ENCODE measurements at places on chromosomes 4 and X.

- no peak for DNase-seq
- H3K36me3 ChIP-seq, result peaks cover 27% of the 10 kb centered on the region
- no peaks in the 10 kb centered on the region for H3K27me3 ChIP-seq
Measured at GRCh38 chrX:72498782-72499181, 73.9 kb downstream of the HDAC8 start.

DNA sequence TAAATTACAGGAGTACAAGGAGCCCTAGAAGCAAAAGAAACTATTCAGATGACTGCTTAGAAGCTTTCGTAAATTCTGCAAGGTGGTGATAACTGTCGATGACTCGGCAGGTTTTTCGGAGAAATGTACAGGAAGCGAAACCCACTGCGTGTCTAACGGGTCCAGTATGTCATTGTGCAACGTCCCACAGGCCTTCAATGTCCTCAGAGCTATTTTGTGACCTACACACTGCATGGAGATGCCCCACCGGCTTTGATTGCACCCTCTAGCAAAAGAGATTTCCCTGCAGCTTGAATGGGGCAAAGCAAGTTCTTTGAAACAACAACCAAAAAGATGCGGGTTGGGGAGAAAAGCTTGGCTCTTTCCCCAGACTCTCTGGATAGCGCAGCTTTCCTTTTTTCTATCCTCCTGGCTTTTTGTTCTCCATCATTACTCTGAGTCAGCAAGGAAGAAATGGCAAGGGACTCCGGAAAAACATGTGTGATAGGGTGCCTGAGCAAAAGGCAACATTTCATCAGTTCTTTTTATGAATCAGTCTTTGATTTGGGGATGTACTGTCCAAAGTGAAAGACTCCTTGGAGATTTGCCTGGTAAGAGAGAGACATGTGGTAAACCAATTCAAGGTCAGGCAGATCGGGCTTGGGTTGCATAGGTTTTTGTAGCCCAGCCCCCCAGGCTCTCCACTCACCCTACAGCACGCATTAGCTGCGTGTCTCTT lies 112.0 kb upstream of the TBL1X start:
- H3K36me3 ChIP-seq, result peaks cover 7% of the 10 kb centered on the region
- no peaks in the 10 kb centered on the region for H3K27me3 ChIP-seq
- no peak overlapping the region for H3K27ac ChIP-seq
- no peak for DNase-seq

- peaks cover 3% of the 10 kb centered on the region for H3K36me3 ChIP-seq
- H3K27me3 ChIP-seq, result no peaks in the 10 kb centered on the region
- H3K4me3 ChIP-seq, result no peak overlapping the region
- peak; percentile 11 for DNase-seq
Measured at GRCh38 chr4:138555584-138555983, 313.4 kb upstream of the SLC7A11 start.

- no peaks in the 10 kb centered on the region for H3K27me3 ChIP-seq
- no peak overlapping the region for H3K27ac ChIP-seq
- H3K4me1 ChIP-seq, result peaks cover 7% of the 10 kb centered on the region
- no peaks in the 10 kb centered on the region for H3K36me3 ChIP-seq
- no peak for DNase-seq
Measured at GRCh38 chr4:115501656-115502055, 388.2 kb upstream of the NDST4 start.

DNA sequence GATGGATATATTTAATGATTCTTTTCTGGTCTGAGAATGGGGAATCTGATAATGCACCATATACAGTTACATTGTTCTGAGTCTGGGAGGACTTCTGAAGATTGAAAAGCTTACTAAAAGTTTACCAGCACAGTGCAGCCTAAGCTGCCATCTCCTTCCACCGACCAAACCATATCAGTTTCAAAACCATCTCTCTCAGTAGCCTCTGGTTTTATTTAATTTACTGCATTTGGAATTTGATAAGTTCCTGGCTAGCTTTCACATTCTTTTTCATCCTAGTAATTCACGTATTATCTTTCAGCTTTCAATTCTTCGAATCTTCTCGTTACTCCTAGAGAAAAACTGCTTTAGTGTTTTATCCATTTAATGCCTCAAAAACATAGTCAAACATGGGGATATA lies 181.4 kb upstream of the HCCS start:
- H3K27ac ChIP-seq, result no peak overlapping the region
- peaks cover 3% of the 10 kb centered on the region for H3K36me3 ChIP-seq
- H3K27me3 ChIP-seq, result no peaks in the 10 kb centered on the region
- no peaks in the 10 kb centered on the region for H3K4me1 ChIP-seq

DNA sequence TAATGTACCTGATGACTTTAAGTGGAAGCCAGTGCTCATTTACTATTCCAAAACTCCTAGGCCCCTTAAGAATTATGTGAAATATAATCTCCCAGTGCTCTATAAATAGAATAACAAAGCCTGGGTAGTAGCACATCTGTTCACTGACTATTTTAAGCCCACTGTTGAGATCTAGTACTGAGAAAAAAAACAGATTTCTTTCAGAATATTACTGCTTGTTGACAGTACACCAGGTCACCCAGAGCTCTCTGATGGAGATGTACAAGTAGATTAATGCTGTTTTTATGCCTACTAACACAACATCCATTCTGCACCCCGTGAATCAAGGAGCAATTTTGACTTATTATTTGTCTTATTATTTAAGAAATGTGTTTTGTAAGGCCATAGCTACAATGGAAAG lies 75.7 kb downstream of the FAM47C start:
- no peaks in the 10 kb centered on the region for H3K36me3 ChIP-seq
- DNase-seq, result no peak
- H3K4me1 ChIP-seq, result no peaks in the 10 kb centered on the region
- H3K4me3 ChIP-seq, result no peak overlapping the region
- no peak overlapping the region for H3K27ac ChIP-seq

GRCh38 chr4:99300934-99301333 lies 10.1 kb upstream of the ADH1A start:
- DNase-seq, result no peak
- H3K36me3 ChIP-seq, result peaks cover 2% of the 10 kb centered on the region
- H3K4me3 ChIP-seq, result no peak overlapping the region

- no peak overlapping the region for H3K4me3 ChIP-seq
- H3K4me1 ChIP-seq, result peaks cover 14% of the 10 kb centered on the region
- no peaks in the 10 kb centered on the region for H3K27me3 ChIP-seq
Measured at GRCh38 chrX:29662759-29663503, 552.4 kb upstream of the MAGEB2 start.

GRCh38 chr4:82268826-82269193 lies 105.0 kb downstream of the HNRNPD start:
- H3K4me1 ChIP-seq, result peaks cover 5% of the 10 kb centered on the region
- H3K36me3 ChIP-seq, result no peaks in the 10 kb centered on the region
- no peak for DNase-seq
- H3K4me3 ChIP-seq, result no peak overlapping the region

DNA sequence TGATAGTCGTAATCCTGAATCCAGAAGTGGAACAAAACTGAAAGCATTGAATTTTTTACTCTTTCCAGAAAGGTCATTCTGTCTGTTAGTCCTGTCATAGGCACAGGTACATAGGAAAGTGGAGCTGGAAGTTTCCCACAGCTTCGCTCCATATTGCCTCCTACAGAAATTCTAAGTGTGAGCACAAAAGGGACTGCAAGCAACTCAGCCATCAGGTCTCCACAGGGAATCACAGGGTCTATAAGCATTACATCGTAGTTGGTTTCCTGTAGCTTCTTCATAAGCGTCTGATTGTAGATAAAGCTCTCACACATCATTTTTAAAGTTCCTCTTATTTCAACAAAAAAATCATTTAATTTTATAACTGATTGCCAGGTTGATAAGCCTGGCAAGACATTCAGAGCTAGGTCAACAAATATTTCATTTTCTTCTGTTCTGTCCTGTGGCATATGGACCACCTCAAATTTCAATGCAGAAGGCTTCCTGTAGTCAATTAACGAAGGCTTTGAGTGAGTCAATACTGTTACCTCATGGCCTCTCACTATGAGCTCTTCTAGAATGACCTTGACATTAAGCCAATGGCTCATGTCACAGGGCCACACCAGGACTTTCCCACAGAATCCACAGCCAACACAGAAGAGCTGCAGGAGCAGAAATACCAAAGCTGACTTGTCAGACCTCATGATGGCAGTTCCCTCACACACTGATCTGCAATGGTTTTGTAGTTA lies at the start of gene UGT2A3:
UGT2A3 (minus strand) TSS at position 727 of the 728 bp plus-strand sequence; CDS start at position 683, 44 bp downstream.
- no peaks in the 10 kb centered on the region for H3K27me3 ChIP-seq
- no peaks in the 10 kb centered on the region for H3K36me3 ChIP-seq
- no peak for DNase-seq
- H3K4me1 ChIP-seq, result no peaks in the 10 kb centered on the region
- H3K4me3 ChIP-seq, result no peak within 1 kb of the TSS

- no peaks in the 10 kb centered on the region for H3K27me3 ChIP-seq
- peaks cover 44% of the 10 kb centered on the region for H3K4me1 ChIP-seq
- DNase-seq, result no peak
- H3K27ac ChIP-seq, result no peak overlapping the region
Measured at GRCh38 chr4:3387154-3387942, 54.4 kb upstream of the HGFAC start.

DNA sequence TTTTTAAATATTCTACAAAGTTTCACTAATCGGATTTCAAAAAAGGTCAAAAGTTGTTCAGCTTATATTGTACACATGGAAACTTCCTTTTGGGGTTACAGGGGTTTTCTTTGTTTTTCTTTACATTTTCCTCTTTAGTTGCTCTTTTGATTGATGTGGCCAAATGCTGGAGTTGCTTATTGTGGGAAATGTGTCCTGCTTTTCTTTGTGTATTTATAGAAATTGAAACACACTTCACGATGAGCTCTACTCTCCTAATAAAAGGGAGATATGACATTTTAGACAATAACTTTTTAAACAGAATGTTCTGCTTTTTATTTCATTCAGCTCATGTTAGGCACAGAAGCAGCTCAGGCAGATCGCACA lies 50.7 kb upstream of the SPRY1 start:
- H3K36me3 ChIP-seq, result no peaks in the 10 kb centered on the region
- no peak overlapping the region for H3K4me3 ChIP-seq
- no peak overlapping the region for H3K27ac ChIP-seq
- no peak for DNase-seq

DNA sequence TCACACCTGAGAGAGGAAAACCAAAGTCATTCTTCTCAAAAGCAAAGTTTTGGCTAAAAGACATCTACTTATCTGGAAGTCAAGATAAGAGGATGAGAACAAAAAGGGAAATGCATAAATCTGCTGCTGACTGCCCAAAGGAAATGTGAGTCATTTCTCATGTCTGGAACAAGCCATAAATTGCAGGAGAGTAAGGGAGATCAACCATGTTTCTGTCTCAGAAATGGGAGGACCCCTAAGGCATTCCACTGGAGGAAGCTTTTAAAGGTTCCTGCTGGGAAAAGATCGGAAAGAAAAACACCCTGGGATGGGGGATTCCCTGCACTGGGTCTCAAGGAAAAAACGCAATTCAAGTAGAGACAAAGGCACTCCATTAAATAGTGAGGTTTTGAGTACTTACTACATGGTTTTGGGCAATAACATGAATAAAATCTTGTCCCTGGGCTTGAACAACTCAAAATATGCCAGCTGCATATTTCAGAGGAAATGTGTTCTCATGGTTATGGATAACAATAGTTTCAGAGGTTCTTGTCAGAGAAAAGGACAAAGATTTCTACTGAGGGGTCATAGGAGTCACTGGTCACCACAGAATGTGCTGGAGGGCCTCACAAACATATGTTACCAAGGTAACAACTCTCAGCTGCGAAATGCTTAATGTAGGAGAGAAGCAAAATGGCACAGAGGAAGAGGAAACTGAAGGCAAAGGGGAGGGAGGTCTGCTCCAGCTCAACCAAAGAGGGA lies 19.3 kb downstream of the GPR143 start:
- peaks cover 9% of the 10 kb centered on the region for H3K36me3 ChIP-seq
- peak overlapping the region; percentile 93 for H3K27ac ChIP-seq
- no peaks in the 10 kb centered on the region for H3K27me3 ChIP-seq
- no peak overlapping the region for H3K4me3 ChIP-seq

DNA sequence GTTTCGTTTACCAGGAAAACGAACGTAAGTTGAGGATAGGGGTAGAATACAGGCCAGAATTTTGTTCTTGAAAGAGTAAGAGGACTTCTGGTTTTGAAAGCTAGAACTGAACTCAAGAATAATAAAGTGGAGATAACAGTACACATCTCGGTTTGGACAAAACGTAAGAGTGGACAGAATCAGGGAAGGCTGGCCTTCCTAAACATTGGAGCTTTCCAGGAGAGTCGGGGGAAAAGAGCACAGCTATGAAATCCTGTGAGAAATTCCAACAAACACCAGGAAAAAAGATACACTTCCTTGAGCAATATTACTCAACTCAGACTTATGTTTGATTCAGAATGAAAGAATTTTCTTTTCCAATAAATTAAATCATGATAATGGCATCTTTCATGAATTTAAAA lies 1.2 kb downstream of the CTSO start:
- no peaks in the 10 kb centered on the region for H3K36me3 ChIP-seq
- DNase-seq, result no peak
- peaks cover 5% of the 10 kb centered on the region for H3K4me1 ChIP-seq
- H3K27me3 ChIP-seq, result no peaks in the 10 kb centered on the region
- no peak overlapping the region for H3K4me3 ChIP-seq

- H3K36me3 ChIP-seq, result no peaks in the 10 kb centered on the region
- no peak overlapping the region for H3K4me3 ChIP-seq
- DNase-seq, result no peak
- H3K27me3 ChIP-seq, result no peaks in the 10 kb centered on the region
- H3K27ac ChIP-seq, result no peak overlapping the region
- no peaks in the 10 kb centered on the region for H3K4me1 ChIP-seq
Measured at GRCh38 chr4:62288808-62289541, 1088.8 kb downstream of the ADGRL3 start.

DNA sequence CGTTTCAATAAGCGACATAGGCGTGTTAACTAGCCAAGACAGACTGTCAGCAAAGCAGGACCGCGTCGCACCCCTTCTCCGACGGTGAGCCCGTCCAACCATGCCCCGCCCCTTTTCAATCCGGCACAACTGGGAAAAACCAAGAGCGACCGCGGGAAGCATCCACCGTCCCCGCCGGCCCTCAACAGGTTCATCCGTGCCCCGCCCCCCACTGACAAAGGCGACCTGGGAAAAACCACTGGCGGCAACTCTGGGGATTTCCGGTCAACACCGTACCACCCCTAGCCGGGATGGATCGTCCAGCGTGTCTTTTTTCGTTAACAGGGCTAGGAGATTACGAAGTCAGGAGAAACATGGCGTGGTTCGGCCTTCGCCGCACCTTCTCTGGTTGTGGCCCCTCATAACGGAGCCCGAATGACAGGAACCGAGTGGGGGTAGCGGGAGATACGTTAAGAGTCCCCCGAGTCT lies 377 bp downstream of the TIMM17B start:
- H3K27me3 ChIP-seq, result no peaks in the 10 kb centered on the region
- peaks cover 24% of the 10 kb centered on the region for H3K4me1 ChIP-seq
- peak overlapping the region; percentile 89 for H3K4me3 ChIP-seq

GRCh38 chr4:53196882-53197771 lies 168.7 kb downstream of the SCFD2 start:
- H3K4me1 ChIP-seq, result peaks cover 13% of the 10 kb centered on the region
- H3K27ac ChIP-seq, result no peak overlapping the region
- H3K36me3 ChIP-seq, result no peaks in the 10 kb centered on the region
- H3K27me3 ChIP-seq, result no peaks in the 10 kb centered on the region
- peak overlapping the region; percentile 3 for H3K4me3 ChIP-seq
- no peak for DNase-seq

Measured in neural crest cell (in vitro differentiated cells).